Activated CD8-positive, alpha-beta T cell treated with anti-CD3 and anti-CD28 coated beads, Interleukin-2, amount 10 ng/mL, durations not matched to agents 7 days and 5 days (primary cell): ENCODE measurements at places on chromosomes 12 and 14. TPM values are rescaled to one million over a fixed set of nuclear protein-coding genes. Genes with fewer than 3 reads are reported as not detected.
A peak's percentile ranks its signal among the peaks of the same experiment; 100 is the strongest.

The IL23A gene
- 3.7 TPM for total RNA-seq

GRCh38 chr12:16668198-16668597 is 62.2 kb upstream of the LMO3 start:
- no peak for DNase-seq

DNA sequence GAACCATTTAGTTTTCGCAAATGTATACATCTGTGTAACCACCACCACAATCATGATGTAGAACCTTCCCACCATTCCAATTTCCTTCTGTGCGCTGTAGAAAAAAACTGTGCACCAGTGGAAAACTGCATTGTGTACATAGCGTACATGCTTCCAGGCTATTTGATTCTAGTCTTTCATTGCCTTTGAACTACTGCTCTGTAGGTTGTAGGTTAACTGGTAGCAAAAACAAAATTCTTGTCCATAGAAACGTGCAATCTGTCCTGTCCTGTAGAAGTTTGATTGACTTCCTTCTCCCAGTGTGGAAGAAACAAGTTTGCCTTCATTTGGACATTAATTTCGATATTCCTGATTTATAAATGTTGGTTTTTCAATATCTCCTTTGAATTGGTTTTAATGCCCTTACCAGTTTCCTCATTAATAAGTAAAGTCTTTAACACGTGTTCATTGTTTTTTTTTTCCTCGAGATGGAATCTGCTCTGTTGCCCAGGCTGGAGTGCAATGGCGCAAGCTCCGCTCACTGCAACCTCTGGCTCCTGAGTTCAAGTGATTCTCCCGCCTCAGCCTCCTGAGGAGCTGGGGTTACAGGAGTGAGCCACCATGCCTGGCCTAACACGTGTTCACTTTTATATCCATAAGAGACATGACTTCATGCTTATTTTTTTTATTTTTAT is 3.6 kb upstream of the ISM2 start:
- no peak for DNase-seq

The MYBPC1 gene
- total RNA-seq, result not detected

DNA sequence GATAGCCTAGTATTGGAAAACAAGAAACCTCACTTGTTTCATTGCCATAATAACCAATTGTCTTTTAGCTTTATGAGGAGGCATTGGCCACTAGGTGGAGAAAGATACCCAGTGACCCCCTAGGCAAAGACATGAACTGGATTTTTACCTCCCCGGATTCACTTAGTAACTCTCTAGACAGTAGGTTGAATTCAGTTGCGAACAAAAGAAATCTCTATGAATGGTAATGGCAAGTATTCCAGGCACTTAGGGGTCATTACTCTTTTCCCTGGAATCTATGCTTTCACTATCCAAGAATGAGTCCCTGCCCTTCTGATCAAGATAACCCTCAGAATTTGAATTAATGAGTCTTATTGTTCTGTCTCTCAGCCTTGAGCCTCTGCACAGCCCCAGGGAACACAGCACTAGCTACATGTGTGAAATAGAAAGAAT is 29.5 kb upstream of the RHOJ start:
- DNase-seq, result no peak

The KCNC2 gene
- total RNA-seq, result not detected

The RNU7-1 gene
- total RNA-seq, result not detected

The NUAK1 gene
- total RNA-seq, result not detected

DNA sequence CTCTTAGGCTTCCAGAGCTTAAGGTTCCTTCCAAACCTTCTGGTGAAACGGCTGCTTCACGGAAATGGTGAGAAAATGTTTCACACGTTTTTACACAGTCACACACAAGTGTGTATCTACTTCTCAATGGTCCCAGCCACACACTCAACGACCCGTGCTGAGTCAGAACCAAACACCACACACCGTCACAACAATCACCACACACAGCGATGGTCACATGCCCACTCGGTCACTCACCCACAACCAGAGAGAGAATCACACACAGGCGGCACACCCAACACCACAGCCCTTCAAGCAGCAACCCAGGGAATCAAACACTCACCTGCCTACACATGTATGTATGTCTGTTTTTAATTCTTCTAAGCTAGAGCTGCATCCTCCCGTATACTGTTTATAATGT is 12.6 kb upstream of the PLEKHD1 start:
- no peak for DNase-seq

GRCh38 chr12:106452309-106452708 is 94.8 kb downstream of the POLR3B start:
- DNase-seq, result no peak

The DIO2 gene
- total RNA-seq, result not detected

GRCh38 chr12:22283508-22283907 is 51.0 kb downstream of the ST8SIA1 start:
- no peak for DNase-seq

The FOXN4 gene
- not detected for total RNA-seq

GRCh38 chr14:61672796-61673195 is 22.5 kb upstream of the HIF1A start:
- DNase-seq, result no peak

The CCDC177 gene
- not detected for total RNA-seq

DNA sequence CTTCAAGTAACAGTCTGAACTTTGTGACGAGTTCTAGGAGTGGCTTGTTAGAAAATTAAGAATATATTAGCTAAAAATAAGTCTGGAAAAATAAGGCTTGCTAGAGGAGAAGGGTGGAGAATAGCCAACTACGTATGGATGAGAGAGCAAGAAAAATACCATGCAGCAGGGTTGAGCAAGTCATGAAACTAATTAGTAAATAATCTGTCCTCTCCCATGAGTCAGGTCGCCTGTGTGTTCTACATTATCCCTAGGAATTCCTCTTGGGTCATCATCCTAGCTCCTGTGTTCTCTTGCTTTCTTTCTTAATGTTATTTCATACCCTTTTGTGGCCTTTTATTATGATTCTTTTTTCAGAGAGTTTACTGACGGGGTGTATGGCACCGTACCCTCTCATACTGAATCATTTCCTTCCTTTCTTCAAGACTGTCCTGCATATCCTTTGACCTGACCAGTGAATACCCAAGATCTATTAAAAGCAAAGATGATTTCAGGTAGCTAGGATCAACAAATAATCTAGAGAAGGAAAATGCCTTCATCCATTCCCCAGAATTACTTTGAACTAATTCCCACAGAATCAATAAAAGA is 177.2 kb upstream of the NPAS3 start:
- no peak for DNase-seq

GRCh38 chr12:75848961-75849360 is 182.6 kb downstream of the PHLDA1 start:
- no peak for DNase-seq

DNA sequence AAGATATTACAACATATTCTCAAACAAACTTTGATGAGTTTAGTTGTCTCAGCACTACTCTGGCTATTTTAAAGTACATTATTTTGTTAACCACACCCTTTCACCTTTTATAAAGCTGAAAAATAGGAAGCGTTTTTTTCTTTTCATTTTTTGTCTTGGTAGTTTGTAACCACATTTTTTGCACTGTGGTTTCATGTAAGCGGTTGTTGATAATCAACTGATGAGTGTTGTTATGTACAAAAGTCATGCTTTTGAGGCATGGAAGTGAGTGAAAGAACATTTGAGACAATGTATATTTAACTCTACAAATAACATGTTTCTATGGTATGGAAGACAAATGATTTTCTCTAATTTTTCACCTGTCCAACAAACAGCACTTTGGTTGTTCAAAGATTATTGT is 52.1 kb upstream of the ATP2B1 start:
- no peak for DNase-seq

DNA sequence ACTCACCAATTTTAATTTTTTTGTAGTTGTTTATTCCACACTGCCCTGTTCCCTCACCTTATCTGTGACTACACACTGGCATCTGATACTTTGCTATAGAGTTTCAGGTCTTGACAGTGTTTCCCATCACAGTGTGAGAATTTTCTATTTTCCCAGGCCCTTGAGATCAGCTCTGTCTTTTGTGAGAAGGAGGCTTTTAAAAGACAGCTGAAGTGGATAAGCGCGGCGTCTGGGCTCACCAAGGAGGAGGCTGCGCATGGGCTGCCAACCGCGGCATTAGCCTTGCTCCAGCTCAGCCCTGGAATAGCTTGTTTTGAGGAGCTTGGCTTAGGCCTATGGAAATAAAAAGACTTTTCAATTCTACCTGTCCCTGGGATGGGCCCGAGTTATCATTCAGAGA is 181.3 kb downstream of the RMST start:
- DNase-seq, result no peak

DNA sequence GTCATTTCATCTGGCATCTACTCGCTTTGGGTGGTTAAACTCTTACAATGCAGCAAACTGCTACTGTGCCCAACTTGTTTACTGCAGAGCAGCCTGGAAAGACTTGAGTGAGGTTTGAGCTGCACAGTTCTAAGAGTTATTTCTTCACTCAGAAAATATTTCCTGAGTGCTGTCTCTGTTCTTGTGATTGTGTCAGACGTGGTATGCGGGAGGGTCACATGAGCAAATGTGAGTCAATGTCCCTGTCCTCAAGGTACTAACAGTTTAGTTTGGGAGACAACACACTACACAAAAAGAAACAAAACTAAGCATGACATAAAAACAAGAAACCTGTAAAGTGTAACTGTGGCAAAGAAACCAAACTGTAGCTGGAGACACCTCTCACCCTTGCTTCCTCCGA is 32.4 kb downstream of the FLVCR2 start:
- no peak for DNase-seq

The HVCN1 gene
- 28.6 TPM for total RNA-seq

DNA sequence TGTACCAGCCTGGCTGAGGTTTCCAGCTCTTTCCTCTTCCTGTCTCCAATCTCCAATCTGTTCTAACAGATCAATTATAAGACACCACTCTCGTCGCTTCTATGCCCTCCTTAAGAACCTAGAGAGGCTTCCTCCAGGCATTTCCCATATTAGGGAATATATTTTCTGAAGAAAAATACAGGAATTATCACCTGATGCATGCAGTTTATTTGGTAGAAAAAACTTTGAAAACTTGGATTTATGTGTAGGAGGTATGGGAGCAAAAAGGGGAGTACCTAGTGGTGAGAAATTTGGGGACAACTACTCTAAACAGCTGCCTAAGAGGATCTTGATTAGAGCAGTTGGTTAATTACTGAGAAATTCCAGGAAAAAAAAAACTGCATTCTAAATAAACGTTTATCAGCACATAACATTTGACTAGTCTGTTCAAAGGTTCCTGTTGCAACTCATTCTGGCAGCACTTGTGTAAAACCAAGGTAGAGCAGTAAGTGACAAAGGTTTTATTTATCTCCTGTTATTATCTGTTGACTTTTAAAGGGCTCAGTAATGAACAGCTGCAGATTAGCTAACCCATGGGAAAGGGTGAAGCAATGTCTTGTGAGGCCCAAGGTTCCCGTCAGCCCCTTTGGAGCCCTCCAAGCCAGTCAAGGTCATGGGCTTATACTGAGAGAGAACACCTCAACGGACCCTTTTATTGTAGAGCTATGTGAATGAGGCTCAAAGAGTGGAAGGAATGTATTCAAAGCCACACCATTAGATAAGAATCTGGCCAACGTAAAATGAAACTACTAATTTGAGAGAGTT is 36.4 kb upstream of the NR1H4 start:
- DNase-seq, result no peak

DNA sequence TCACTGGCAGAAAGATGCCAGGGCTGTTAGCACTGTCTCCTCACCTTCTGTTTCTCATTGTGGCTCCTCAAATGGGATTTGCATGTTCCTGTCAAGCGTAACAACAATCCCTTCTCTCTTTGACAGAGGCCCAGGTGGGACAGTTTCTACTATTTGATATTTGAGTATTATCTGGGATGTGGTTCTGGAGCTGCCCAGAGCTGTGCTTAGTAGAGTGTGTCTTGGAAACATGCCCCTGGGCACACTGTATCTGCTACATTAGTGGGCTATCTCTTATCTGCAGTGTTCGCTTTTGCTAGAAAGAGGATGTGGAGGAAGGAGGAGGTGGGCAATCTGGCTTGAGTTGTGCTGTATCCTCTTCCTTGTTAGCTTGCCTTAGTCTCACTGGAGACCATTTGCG is 3.8 kb upstream of the ACADS start:
- no peak for DNase-seq

- peak; percentile 35 for DNase-seq
Measured at GRCh38 chr12:7162691-7163114, 26.8 kb upstream of the PEX5 start.

The P3H3 gene
- total RNA-seq, result 0.26 TPM

DNA sequence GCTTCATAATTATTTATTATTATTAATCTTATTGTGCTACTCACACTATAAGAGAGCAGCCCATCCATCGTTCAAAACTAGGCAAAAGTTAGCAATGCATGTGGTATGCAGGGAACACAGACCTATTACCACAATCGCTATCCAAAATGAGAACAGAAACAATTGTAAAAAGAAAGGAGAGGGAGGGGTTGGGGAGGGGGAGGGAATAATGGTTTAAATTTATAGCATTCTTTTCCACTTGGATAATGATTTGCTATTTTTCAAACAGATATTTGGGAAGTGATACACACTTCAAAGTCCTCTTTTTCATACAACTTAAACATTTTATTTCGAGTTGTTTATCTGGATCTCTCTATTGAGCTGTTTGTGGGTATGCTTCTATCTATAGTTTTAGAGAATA is 248.6 kb upstream of the SOX5 start:
- no peak for DNase-seq

The CPSF2 gene
- total RNA-seq, result 63.7 TPM

DNA sequence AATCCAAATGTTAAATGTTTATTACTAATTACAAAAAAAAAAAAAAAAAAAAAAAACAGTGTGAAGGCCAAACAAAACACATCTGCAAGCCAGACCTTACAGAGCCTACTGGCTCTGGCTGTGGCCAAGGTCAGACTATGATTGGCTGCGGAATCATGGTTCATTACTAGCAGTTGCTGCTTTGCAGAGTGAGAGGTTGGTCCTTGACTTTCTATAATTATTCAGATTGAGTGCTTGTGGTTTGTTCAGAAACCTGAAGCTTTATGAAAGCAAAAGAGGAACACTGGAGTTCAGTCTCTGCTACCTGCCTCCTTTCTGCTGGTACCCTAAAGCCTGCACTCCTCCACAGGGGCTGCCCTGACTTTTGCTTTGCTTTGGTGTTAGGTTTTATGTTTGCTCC is 550.9 kb downstream of the BCL11B start:
- no peak for DNase-seq

DNA sequence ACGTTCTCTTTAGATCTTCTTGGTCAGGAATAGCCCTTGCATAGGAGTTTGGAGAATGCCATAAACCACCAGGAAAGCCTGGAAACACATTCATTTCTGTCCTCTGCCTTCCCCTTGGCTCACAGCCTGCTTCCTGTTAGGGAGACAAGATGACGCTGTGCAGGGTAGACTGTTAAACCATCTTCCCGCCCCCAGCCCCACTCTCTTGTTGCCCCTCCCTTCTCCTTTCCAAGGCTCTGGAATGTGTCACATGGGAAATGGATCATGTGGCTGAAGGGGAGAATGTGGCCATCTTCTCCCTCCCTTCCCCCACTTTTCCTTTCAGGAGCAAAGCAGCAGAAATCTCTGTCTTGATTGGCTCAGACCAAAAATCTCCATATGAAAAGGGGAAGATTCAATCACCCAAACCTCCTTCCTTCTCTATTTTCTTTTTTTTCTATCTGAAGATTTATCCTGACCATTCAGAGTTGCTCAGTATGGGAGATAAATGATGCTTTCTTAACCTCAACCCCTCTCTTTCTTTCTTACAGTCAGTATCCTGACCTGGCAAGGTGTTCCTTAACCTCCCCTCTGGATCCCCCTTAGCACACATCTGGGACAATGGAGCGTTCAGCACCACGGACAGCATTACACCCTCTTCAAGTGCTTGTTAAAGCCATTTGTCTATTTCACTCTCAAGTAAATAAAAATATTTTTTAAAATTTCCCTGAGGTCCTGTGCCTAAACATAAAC is 11.4 kb downstream of the GPR19 start:
- peak; percentile 56 for DNase-seq

- DNase-seq, result no peak
Measured at GRCh38 chr12:72077111-72077820, 138.6 kb downstream of the TPH2 start.

- DNase-seq, result no peak
Measured at GRCh38 chr14:53491256-53491883, 338.2 kb upstream of the DDHD1 start.
